ENCODE measurements at places on chromosomes 4 and X.
A peak's percentile ranks its signal among the peaks of the same experiment; 100 is the strongest.

- DNase-seq: no peak
Measured at GRCh38 chrX:47927212-47927611, 76.6 kb downstream of the ZNF182 start.

GRCh38 chr4:6971536-6972374 lies 62.1 kb downstream of the TBC1D14 start:
- no peak for DNase-seq

DNA sequence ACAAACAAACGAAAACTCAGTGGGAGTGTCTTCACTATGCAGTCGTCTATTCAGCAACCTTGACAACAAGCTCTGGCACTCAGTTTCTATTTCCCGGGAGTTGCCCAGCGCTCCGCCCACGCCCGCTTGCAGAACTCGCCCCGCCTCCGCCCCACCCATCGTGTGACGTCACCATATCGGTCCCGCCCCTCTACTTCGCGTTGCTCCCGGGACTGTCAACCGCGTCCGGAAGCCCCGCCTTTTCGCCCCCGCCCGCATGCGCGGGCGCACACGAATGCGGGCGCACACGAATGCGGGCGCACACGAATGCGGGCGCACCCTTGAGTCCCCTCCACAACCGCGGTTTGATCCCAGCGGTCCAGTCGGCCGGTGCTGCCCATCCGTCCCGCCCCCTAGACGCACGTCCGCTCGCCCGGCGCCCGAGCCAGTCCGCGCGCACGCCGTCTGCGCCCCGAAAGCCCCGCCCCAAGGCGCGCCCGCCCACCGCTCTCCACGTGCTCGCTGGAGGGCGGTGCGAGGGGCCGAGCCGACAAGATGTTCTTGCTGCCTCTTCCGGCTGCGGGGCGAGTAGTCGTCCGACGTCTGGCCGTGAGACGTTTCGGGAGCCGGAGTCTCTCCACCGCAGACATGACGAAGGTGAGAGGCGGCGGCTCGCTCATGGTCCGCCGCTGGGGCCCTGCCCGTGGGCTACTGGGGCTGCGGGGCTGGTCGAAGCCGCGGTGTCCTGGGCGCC lies at the start of gene LAP3:
LAP3 (plus strand) TSS at position 267 of the 733 bp plus-strand sequence; CDS start at position 535, 268 bp downstream.
- peak; percentile 100 for DNase-seq

DNA sequence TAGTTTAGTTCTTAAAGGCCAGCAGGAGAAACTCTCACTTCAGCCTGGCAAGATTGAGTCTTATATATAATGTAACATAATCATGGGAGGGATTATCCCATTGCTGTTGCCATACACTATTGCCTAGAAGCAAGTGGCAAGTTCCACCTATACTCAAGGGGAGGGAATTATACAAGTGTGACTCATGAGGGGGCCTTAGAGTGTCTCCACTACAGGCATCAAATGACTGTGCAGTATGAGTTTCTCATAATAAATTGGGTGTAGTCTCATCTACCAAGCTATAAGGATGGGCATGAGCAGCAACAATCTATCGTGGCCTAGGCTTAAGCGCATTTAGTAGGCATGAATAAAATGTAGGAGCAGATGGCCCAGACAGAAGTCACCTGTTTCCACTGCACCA lies 89.1 kb upstream of the C1GALT1C1 start:
- no peak for DNase-seq

GRCh38 chr4:23822181-23822580 lies 67.7 kb downstream of the PPARGC1A start:
- DNase-seq: no peak
